ENCODE measurements at places on chromosomes 4 and X.

DNA sequence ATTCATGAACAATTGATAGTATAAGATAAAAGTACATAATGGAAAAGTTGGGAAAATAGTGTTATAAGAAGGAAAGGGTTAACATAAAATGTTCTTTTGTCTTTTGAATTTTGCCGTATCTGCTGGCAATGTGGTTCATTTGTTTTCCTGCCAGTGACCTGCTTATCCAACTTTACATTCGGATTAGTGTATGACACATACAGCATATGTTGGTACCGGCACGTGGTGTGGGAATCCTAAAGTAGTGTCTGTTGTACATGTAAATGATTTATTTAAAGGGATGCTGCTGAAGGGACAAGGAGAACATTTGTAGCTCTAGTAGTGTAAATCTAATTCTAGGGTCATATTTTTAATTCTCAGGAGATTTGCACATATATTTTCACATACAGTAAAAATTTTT is 11.5 kb downstream of the RAB9A start:
- DNase-seq = no peak

DNA sequence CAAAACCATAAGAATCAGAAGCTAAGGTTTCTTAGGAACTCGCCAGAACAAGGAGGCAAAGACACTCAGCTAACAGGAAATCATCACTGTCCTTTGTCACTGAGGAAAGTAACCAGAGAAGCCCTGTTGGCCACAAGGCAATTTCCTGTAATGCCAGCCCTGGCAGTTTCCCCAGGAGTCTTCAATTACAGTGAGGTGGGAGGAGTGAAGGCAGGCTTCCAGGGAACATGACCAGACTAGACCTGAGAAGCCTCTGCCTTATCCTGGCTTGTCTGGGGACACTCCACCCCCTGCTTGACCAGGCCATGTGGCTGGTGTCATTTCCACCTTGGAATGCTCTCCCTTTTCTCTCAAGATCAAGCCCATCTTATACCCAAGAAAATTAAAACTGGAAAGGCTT is 125.3 kb downstream of the COL4A6 start:
- DNase-seq = peak; percentile 11

DNA sequence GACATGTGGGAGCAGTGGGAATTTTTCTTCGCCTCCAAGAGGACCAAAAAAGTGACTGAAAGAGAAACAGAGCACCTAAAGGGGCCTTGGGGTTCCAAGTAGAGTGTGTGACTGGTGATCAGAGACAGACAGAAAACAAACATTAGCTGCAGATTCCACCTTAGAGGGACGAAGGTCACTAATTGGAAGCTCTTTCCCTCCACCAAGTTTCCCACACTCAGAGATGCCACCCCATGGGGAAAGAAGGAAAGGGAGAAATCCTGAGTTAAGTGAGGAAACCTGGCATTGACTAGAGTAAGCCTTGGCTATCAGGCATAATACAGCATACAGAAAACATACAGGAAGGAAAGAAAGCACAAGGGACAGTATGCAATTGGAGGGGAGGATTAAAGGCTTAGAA is 90.9 kb downstream of the HNRNPD start:
- no peak for DNase-seq

DNA sequence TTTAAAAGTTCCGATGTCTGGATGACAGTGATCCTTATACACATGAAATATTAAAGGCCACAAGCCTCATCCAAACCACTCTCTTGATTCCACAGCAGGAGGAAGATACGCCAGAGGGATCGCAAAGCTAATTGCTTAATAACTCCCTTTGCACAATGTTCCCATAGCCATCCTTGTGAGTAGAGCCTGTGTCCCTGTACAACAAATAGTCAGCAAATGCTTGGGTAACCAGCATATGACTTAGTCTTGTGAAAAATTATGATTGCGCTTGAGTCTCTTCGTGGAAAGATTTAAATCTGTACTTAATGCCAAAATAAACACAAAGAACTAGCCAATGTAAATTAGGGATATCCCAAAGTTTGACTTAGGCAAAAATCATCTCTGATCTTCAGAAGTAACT is 31.5 kb downstream of the SLC9A7 start:
- no peak for DNase-seq

DNA sequence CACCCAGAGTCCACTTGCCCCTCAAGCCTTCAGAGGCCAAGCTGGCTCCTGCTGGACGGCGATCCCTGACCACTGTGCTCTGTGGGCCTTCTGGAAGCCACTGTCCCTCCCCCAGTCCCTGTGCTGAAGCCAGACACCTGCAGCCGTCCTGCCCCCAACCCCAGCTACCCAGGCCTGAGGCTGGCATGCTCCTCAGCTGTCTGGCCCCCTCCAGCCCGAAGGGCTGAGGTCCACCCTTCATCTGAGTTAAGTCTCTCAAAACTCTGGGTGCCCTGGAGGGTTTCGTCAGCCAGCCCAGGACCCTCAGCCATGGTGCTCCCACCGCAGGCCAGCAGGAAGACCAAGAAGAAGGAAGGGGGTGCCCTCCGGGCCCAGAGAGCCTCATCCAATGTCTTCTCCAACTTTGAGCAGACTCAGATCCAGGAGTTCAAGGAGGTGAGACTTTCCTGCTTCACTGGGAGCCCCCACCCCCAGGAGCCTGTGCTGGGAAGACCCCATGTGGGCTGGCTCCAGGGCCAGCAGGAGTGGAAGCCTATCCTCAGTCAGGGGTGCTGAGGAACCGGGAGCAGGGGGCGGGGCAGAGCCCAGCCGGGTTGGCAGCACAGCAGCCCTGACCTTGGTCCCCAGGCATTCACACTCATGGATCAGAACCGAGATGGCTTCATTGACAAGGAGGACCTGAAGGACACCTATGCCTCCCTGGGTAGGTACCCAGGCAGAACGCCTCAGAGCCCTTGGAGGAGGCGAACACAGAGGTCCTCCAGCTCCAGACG is 4.2 kb downstream of the MYL5 start:
- no peak for DNase-seq

DNA sequence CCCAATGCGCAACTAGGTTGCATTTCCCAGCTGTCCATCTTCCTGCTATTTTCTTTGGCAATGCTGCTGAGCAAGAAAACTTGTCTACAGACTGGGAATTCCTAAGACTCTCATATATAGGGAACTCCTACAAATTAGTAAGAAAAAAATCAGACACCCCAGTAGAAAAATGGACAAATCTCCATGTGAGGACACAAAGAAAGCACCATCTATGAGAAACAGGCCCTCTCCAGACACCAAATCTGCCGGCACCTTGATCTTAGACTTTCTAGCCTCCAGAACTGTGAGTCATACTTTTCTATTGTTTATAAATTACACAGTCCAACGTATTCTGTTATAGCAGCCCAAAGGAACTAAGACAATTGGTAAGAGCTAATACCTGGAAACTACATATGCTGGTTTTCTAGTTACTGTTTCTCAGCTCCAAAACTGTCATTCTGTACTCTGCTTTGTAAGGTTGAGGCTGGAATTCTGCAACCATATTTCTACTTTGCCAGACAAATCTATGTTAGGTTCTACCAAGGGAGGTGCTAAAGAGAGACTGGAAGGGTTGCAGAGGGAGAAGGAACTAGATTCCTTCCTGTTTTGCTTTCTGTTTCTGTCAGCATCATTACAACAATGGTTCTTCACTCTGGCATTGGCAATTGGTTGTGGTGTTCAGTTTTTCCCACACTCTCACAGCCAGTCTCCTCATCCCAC is 35.7 kb upstream of the FAM241A start:
- no peak for DNase-seq

DNA sequence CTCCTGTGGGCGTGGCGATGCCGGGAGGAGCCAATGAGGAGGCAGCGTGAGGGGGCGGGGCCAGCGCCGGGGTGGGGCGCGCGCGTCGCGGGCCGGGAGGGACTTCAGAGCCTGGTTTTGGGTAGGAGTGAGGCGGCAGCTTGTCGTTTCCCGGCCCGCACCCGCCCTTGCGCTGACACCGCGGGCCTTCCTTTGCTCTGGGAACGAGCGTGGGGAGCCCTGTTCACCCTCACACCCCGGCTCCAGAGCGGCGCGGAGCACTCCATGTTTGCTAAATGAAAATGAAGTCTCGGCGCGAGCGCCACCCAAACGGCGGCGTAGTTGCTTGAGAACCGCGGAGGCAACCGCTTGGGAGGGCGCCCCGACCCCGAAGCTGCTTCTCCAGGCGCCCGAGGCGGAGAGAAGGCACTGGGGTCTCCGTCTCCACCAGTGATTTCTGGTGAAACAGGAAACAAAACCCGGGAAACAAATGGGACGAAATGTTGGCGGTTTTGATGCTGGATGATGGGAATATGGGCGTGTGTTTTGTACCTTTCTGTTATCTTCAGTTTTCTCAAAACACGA is 497 bp upstream of the GRPEL1 start:
- DNase-seq = no peak

DNA sequence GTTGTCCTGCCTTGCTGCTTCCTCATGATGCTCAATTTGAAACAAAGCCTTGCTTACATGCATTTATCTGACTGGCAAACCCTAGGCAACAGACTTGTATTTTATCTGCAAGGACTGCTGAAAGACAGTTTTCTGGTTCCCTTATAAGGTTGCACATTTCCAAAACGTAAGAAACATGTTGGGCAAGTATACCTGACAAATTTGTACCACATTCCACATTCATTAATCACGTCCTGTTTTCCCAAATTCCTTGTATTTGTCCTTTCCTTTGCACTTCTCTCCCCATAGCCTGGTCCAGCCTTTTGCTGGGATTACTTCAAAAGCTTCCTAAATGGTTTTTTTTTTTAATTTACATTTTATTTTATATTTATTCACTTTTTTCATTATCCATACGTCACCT is 310.1 kb downstream of the PPP3CA start:
- DNase-seq = no peak

- DNase-seq = peak; percentile 96
Observed at GRCh38 chr4:18021720-18022571, at the start of gene LCORL. LCORL (minus strand) TSS chr4:18021755; CDS start chr4:18021751, 4 bp downstream.

DNA sequence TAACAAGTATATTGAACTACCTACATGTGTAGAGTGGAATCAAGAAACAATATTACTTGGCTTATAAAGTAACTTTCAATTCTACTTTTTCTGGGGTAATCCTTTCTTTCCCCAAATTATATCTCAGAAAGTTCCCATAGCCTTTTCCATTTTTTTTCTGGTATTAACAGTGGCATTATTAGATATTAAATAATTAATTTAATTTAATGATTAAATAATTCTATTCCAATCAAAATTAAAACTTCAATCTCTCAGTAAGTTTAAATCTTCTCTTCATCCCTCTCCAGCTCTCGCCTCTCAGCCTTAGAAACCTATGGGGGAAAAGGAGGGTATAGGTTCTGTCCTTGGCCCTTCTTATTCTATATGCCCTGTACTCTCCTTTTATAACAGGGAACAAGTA is 262.4 kb downstream of the INPP4B start:
- DNase-seq = no peak

DNA sequence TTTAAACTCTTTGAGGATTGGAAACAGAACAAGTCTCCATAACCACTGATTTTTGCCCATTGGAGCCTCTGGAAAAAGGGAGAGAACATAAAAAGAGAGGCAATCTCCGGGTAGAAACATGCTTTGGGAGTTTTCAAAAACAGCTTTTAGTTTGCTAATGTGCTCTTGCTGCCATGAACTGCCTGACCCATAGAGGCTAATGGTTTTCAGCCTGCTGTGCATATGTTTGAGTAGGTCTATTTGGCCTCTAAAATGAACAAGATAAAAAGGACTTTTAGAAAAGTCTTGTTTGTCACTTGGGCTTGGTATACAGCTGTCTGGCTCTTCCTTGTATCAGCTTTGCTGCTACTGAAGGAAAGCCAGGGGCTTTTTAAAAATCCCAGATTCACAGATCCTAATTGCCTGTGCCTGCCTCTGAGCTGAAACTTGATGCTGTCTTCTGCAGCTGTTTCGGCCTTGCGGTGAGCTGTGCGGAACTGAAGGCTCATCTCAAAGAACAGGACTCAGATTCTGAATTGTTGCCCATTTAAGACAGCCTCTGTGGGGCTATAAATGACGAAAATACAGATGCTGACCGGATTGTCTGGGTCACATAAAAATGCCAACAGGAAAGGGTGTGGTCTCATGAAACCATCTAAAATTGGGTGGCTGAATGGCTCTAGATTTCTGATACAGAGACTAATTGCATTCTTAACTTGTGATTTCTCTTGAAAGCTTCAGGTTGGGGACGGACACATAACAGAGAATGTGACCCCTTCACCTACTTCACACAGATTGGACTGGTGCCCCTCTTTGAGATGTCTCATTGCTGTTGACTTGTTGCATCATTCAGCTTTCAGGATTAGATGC is 18.4 kb upstream of the ZNF41 start:
- DNase-seq = no peak

DNA sequence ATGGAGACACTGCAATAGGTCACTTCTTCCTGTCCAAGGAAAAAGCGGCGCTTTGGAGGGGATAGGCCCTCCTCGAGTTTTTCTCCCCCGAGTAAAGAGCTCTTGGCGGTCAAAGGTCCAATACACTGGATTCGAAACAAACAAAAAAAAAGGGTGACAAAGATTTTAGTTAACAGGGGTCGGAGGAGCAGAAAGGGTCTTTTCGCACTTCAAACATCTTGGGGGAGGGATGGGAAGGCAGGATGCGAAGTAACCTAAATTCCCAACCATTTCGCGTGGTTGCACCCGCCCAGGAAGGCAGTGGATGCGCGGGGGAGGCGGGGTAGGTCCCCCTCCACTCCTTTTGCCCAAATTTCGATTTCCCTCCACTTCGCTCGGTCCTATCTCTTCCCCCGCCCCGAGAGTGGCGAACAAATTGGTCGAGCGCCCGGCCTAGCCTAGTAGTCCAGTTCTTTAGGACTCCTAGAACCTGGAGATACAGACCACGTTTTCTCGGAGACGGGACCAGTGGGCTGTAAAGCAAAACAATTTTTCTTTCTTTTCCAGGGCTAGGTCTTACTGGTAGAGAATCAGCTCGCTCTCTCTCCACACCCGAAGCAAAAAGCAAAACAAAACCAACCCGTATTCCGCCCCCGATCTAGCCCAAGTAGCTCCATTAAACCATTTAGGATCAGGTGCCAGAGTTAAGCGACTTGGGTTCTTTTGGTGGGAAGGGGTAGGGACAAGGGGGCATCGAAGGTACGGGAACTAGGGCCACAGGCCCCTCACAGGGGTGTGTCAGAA is 2.0 kb upstream of the STAG2 start:
- peak; percentile 30 for DNase-seq

DNA sequence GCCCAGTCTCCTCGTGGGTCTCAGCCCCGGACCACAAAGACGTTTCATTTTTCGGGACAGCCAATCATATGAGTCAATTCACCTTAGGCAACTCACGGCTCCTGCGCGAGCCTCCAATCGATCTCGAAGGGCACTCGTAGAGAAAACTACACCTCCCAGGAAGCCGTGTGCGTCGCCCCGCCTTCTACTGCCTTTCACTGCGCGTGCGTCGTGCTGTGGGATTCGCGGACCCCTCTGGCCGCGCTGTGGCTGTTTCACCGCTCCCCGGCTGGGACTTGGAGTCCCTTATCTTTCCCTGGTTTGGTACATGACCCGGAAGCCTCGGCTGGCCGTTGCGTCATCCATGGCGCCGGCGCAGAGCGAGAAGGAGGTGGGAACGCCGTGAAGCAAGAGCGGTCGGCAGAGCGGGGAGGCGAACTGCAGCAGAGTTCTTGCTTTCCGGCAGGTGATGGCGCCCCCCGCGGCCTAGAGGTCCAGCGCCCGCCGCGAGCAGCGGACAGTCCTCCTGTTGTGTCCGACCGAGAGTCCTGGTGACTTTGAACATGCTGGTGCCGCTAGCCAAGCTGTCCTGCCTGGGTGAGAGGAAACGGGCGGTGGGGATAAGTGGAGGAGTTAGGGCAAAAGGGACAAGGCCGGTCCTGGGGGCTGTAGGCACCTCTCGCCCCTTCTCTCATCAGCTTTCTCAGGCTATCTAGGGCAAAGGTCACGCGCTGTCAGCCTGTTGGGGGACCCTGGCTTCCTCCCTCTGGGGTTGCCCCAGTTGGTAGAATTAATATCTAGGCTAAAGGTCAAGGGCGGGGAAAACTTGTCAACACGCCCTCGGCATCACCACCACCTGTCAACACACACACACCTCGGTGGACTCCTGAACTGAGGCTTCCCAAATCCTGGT is at the start of gene ETFDH:
Gene ETFDH (plus strand): TSS at position 382 of the 892 bp plus-strand sequence. CDS start 161 bp downstream, at position 543.
- DNase-seq = peak; percentile 99
